Fibroblast of skin of right quadriceps (primary cell): ENCODE measurements at places on chromosomes 4 and X.

GRCh38 chr4:38099020-38099600 lies 138.9 kb downstream of the PTTG2 start:
- DNase-seq, result no peak

DNA sequence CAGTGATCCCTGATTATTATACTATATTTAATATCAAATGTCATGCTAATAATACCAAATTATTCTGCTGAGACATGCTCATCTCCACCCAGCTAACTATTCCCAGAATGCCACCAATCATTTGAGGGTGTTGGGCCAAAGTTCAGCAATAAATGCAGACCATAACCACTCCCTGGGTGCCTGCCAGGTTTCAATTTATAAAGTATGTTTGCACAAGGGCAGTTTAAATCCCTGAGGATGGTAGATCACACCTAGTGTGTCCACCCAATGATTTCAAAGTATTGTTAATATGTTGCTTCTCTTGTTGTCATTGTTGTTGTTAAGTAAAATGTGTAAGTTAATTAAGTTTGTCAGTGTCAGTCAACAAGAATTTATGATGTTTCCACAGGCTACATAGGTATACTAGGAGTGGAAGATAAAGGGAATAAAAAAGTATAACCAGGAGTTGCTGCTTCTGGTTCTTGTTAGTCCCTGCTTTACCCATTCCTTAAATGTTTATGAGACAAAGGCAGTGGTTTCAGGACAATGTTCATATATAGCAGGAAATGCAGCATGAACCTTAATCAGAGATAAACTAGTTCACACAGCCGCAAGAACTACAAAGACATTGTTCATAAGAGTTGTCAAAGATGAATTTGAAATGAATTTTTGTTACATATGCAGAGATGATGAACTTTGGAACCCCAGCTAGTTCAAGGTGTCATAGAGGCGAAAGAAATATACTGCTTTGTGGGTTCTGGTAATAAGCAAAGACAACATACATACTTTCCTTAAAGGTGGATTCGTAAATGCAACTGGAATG lies 25.5 kb downstream of the HPGD start:
- DNase-seq, result no peak

- DNase-seq, result peak; percentile 89
Observed at GRCh38 chr4:184792950-184793555, 32.7 kb downstream of the ACSL1 start.

GRCh38 chrX:7132335-7133049 lies 15.0 kb upstream of the STS start:
- peak; percentile 73 for DNase-seq

DNA sequence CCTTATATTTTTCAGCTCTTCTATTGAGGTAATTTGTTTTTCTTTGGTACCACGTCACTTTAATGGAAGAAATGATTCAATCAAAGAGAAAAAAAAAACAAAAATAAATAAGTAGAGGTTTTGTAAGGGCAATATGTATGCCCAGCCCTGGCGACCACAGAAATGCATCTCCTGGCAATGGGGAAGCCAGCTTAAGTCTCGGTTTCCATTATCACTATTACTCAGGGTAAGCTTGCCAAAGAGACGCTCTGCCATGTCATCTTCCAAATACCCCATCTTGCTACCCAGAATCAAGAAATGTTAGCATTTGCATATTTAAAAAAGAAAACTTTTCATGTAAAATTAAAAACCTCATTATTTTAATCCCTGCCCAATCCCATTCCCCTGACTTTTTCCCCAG lies 68.8 kb downstream of the FAM47C start:
- DNase-seq, result no peak

- peak; percentile 38 for DNase-seq
Observed at GRCh38 chr4:73053974-73054480, 15.5 kb downstream of the COX18 start.

- DNase-seq, result no peak
Observed at GRCh38 chrX:154098551-154098950, 1.0 kb upstream of the MECP2 start.

GRCh38 chr4:83486457-83487129 lies 1.7 kb upstream of the ABRAXAS1 start:
- no peak for DNase-seq

DNA sequence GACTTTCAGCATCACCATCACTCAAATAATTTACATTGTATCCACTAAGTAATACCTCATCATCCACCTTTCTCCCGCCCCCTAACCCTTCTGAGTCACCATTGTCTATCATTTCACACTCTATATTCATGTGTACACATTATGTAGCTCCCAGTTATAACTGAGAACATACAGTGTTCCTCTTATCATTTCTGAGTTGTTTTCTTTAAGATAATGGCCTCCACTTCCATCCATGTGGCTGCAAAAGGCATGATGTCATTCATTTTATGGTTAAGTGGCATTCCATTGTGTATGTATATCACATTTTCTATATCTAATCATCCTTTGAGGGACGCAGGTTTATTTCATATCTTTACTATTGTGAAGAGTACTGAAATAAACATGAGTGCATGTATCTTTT lies 14.6 kb upstream of the NDST4 start:
- no peak for DNase-seq

DNA sequence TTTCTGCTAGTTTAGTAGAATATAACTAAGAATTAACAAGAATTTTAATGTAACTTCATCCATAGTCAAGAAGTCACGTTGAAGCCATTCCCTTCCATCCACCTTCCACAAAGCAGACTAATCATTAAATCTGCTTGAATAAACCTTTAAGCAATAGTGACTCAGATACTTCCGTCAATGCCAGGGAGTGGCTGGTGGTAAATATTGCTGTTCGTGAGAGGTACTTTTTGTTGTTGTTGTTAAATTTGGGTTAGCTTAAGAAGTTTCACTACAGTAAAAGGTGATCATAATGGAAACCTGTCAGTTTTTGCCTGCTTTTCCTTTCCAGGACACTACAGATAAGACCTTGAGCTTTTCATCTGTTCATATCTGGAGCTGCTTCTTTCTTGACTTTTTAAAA lies 316.3 kb downstream of the TMA16 start:
- no peak for DNase-seq

DNA sequence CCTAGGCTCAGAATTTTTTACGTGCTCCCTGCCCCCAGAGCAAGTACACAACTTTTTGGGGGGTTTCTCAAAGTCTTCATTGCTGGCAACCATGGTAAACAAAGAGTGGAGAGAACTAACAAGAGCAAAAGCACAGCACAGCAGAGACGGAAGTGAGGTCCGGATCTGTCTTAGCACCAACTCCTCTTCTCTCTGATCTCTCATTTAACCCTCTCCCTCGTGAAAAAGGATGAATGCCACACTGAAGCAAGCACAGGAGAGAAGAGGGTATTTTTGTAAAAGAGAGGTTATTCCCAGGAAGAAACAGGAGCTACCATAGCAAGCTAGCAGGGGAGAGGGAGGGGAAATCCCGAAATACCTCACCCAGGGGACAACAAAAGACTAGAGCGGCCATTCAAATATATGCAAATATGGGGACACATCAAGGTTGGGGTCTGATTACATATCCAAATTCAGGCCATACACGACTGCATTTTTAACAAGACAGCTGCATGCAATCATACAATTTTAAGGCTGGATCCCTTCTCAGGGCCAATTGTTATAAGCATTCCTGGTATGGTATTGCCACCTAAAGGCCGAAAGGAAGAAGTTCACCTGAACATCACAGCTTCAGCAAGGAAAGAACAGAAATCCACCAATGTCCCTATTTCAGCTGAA lies 46.6 kb downstream of the CD40LG start:
- peak; percentile 49 for DNase-seq

DNA sequence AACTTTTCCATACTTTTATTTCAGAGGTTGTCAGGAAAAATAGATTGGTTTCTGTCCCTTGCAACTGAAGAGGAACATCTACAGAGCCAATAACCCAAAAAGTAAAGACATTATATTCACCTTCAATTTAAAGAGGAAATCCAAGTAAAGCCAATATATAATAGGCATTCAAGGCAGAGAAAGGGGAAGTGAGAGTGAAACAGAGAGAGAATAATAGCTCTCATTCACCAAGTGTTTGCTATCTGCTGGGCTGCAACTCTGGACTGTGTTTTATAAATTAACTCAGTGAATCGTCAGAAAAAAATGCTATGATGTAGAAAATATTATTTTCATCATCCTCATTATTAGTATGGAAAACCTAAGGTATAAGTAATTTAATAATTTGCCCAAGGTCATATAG lies 448.5 kb downstream of the TRAM1L1 start:
- no peak for DNase-seq

DNA sequence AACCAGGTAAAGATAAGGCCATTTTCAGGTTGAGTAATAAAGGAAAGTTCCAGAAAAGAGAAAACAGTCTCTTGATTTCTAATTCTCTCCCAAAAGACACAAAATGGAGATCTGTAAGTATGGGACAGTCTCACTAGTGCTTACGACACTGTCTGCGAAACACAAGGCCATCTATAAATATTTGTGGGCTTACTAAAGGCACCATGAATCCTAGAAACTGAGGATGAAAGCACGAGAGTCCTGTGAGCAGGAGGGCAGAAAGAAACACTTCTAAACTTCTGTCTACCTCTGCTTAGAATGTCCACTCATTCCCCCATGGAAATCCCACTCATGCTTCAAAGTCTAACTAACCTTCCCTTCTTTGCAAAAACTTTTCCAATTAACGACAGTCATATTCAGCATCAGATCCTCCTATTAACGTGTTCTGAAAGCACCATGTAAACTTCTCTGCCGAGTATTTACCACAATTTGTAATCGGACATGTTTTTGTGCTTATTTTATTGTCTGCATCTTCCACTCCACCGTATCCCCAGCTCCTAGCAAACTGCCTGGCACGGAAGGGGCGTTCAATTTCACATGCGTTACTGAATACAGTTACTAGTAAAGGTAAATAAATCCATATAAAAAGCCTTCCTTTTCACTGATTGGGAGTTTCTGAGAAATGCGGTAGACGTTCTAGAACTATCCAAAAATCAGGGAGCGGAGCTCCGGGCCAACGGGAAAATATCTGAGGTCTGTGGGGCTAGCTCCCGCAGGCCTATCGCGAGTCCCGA lies 665 bp downstream of the PSMD10 start:
- DNase-seq, result peak; percentile 37

- peak; percentile 22 for DNase-seq
Observed at GRCh38 chr4:87219632-87220093, 755 bp downstream of the KLHL8 start.

GRCh38 chr4:162506253-162506652 lies 342.5 kb upstream of the FSTL5 start:
- peak; percentile 60 for DNase-seq

DNA sequence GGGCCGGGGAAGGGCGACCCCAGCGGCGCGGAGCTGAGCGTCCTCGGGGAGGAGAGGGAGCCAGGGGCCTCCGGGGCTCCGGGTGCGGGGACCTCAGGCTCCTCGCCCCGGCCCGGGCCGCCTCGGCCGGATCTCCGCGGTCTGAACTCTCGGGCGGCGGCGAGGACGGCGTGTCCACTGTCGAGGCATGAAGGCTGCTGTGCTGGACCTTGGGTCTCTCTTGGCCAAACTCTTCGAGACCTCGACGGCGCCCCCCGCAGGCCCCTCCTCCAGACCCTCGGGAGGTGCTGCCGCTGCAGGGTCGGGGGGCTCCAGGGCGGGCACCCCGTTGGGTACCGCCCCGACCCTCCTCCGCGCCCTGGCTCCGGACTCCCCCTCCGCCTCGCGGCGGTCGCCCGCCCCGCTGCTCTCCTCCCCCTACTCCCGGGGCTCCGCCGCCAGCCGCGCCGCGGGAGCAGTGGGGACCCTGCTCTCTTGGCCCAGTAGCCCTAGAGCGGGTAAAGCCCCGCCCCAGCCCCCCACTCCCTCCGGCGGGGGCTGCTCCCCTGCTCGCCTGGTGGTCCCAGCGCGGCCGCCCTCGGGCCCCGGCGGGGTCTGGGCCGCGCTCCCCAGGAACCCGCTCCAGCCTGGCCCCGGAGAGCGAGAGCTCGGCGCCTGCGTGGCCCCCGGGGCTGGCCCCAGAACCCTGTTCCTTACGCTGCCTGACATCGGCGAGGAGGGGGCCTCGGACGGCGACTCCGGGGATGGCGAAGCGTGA lies 564 bp downstream of the FAM149A start:
- no peak for DNase-seq

DNA sequence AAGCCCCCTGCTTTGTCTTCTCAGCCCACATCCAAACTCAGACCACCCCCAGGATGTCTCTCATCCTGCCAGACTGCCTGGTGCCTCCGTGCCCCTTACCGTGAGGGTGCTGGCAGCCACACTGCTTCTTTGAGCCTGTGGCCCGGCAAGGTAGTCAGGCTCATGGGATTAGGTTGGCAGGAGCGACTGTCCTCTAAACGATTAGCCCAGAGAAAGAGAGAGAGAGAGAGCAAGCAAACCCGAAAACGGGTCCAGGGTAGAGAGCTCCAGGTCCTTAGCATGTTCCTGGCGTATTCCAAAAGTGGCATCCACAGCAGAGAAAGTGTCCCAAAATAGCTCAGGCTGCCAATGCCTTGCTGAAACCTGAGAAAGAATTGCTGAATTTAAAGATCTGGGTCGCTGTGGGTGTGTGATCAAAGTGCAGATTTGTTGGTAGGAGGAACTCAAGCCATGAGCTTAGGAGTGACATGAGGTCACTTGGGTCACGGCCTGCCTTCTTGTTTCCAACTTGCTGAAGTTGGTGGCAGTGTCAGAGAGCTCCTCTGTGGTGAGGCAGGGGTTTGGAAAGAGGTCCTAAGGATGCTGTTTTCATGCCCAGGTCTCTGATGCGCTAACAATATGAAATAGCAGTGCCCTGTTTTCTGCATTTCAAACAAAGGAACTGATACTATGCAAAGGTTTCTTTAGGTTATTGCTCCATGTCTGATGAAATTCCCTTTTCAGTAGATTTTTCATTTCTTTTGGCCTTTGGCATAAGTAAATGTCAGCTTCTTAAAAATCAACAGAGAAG lies 81.6 kb downstream of the RTL9 start:
- DNase-seq, result no peak

DNA sequence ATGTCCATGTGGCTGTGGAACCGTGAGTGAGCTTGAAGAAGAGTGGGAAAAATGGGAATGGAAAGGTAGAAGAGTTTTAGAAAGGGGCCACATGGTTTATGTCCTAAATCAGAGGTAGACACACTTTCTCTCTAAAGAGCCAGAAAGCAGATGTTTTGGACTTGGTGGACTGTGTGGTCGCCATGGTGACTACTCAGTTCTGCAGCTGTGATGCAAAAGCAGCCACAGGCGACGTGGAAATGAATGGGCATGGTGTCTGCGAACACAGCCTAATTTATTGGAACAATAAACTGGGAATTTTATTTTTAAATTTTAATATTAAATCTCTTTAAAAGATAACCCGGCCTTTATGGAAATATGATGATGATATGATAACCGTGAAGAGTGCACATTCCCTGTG lies 386.0 kb upstream of the FAT1 start:
- DNase-seq, result no peak

- no peak for DNase-seq
Observed at GRCh38 chrX:50643525-50644137, 170.4 kb downstream of the SHROOM4 start.

DNA sequence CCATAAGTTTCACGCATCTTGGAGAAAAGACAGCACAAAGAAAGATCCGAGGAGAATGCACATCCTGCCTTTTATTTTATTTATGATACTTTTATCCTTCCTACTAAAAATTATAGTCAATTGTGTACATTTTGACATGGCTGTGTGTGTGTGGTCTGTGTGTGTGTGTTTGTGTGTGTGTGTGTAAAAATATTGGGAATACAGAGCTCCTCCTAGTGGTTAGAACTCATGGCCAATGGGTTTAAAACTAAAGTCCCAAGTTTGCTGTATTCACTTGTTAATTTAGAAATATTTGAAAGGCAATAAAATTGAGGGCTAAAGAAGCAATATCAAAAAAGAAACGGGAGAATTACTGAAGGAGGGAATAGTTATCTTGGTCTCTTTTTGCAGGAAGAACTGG lies 47.5 kb downstream of the NKX6-1 start:
- no peak for DNase-seq

GRCh38 chrX:150889131-150889530 lies 9.3 kb downstream of the CD99L2 start:
- no peak for DNase-seq
